Stimulated activated CD8-positive, alpha-beta memory T cell treated with anti-CD3 and anti-CD28 coated beads, Interleukin-15, amount 100 ng/mL, for 48 hours (primary cell): ENCODE measurements at places on chromosomes 5 and 9.

DNA sequence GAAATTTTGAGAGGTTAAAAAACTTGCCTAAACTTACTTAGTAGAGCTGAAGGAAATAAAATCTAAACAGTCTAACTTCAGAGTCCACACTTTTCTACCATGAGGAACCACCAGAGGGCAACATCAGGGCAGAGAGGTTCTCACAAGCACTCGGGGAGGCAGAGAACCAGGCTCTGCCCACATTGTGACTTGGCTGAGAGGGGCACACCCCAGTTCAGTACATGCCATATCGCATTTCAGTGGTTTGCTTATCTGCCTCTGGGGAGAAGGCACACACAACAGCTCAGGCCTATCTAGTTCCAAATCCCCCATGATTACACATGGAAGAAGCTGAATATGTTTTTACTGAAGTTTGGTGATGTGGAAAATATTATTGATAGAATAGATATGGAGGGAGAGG, 49.2 kb downstream of the EQTN start:
- no peak for DNase-seq

DNA sequence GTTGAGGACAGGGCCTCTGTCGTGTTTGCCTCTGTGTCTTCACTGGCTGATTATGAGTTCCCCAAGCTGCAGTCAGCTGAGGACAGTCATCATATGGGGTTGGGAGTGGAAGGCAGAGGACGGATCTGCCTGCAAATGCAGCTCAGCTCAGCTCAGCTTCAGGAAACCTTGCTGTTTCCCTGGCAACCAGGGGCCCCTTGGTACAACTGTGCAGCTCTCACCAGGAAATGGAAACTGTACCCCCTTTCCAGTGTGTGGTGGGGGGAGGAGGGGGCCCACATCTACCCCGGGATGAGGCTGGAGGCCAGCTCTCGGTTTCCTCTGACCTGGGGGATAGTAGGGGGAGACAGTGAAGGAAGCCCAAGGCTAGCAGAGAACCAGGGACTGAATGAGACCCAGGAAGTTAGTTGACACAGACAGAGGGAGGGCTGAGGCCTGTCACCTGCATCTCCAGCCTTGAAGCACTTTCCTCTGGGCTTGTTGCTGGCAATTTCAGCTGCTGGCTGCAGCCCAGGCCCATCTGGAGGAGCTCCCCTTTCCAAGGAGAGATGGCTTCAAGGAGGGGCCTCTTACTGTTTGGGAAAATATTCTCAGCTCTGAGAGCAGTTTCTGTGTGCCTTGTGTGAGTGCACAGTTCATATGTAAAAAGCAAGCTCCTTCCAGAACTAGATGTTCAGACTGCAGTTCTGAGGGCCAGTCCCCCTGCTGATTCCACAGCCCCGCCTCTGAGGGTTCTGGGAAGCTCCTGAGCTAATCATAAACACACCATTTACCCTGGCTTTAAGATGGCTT, 6.9 kb downstream of the ANXA6 start:
- DNase-seq = peak; percentile 60

DNA sequence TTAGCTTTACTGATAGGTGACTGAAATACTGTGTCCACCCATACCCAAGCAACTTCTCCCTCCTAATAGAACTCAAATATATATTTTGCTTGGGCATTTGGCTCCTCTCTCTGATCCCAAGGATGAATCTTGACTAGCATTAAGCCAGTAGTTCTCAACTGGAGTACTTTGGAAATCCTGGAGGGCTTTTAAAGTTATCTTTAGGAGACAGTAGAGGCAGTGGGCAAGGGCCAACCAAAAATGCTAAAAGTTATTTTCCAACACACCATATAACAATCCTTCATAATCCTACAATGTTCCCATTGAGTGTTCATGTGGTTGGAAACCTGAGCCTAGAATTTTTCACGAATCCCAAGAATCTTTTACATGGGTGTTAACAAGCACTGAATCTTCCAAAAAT, 11.1 kb upstream of the ETF1 start:
- no peak for DNase-seq

DNA sequence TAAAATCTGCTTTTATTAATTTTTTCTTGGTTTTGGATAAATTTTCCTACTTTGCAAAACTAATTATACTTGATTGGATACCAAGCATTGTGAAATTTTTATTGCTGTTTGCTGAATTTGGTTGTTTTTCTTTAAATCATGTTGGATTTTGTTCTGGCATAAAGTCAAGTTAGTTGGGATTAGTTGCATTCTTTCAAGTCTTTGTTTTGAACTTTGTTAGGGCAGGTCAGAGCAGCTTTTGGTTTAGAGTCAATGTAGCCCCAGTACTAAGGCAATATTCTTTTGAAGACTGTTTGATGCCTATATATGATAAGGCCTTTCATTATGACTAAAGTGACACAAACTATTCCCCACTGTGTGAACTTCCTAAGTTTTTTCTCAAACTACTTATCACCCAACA, 531.1 kb downstream of the RASEF start:
- DNase-seq = no peak

DNA sequence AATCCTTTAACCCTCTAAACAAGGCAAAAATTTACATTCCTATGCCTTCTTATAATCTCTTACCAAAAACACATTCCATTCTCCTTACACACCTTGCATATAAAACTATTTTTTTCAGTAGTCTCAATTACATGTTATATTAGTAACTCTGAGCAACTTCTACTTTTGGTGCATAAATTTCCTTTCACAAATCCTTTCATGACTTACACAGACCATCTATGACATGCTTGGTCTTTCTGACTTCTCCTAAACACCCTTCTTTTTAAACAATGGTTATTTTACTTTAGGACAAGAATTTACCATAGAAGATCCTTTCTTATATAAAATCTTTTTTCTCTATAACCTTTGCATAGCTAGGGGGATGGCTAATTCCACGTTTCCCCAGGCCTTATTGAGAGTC, 208.0 kb upstream of the ARRDC3 start:
- DNase-seq = no peak

DNA sequence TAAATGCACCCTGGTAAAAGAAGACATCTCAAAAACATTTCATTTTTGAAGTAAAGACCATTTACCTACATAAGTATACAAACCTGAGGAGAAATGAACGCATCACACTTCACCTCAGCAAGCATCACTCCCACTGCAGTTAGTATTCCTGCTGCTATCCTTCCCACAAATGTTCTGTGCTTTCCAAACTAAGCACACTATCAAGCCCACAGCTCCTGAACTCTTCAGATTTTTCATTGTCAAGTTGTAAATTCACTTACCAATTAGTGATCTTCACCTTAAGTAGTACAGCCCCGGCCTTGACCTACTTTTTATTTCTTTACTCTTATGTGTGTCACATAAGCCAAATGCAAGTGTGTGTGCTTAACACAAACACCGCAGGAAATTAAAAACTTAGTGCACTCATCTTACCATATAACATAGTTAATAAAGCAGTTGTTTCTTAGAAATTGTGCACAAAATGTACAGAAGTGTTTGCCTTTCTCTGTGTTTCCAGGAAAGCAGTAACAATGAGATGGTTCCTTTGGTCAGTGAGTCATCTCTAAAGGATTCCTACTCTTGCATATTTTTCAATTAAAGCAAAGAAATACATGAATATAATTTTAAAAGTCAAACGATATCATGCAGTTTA, 169.4 kb downstream of the APBA1 start:
- DNase-seq = no peak

DNA sequence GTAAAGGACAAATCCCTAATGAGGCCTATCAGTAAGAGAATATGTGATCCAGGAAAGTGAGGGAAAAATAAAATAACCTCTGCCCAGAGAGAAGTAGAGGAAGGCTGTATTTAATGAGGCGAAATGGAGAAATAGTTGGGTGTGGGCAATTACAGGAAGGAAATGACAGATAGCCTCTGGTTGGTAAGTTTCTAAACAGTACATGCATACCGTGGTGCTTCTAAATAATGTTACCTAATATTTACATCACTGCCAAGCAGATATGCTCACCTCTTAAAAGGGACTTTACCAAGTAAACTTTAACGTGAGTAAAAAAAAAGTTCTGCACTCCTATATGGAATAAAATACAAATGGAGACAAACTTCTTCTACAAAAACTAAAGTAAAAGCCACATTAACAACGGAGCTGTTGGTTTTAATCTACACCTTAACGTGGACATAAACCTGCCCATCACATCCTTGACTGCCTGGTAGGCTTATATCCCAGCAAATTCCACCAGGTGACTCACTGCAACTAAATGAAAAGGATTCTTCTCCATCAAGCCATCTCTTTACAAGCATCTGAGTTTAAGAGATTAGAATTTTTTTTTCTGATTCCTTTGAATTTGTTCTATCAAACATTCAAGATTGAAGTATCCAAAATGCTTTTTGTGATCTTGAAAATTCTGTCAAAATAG, 12.4 kb downstream of the NFIL3 start:
- no peak for DNase-seq

DNA sequence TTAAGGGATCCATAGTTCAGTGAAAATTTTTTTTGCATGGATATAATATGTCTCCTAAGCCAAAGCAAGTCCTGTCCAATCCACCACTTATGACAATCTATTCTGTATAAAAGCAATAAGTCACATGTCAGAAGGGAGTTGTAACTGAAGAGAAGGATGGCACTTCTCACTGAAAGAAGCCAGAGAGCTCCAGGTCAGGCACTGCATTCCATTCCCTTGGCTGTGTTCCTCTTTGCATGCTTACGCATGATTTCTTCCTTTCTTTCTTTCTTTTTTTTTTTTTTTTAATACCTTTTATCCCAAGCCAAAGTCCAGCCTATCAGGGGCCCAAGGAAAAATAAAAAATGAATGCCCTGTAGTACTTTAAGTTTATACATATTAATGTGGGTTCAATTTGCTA, 39.8 kb downstream of the MAMDC2 start:
- DNase-seq = no peak

DNA sequence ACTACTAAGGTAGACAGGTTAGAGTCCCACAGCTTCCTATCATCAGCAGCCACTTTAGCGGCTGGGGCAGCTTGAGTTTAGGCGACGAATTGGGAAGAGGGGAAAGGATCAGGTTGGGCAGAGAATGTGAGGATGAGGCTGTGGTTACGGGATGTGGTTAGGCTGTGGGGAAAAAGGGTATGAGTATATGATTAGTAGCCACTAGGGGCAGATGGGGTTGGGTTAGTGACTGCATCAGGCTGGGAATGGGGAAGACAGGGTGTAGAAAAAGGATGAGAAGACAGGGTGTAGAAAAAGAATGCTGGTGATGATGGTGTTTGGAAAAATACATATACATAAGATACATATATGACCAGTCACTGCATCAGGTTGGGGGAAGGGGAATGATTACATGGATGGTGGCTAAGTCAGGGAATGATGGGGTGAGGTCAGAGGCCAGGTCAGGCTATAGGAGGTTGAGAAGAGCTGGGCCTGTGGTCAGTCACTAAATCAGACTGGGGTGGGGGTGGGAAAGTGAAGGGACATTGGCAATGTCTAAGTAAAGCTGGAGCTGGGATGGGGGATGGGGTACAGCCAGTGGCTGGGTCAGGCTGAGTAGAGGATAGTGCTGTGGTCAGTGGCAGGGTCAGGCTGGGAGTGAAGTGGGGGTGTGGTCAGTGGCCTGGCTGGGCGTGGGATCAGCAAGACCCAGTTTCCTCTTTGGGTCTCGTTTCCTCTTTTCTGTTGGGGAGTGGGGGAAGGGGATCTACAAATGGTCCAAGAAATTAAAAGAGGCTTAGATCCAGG, 2.1 kb downstream of the TLN1 start:
- DNase-seq = no peak

- no peak for DNase-seq
These were observed 172.2 kb upstream of the ZNF608 start for GRCh38 chr5:124918618-124919017.
